ENCODE measurements at places on chromosomes 13 and 19. TPM values are rescaled to one million over a fixed set of nuclear protein-coding genes. Genes with fewer than 3 reads are reported as not detected.

DNA sequence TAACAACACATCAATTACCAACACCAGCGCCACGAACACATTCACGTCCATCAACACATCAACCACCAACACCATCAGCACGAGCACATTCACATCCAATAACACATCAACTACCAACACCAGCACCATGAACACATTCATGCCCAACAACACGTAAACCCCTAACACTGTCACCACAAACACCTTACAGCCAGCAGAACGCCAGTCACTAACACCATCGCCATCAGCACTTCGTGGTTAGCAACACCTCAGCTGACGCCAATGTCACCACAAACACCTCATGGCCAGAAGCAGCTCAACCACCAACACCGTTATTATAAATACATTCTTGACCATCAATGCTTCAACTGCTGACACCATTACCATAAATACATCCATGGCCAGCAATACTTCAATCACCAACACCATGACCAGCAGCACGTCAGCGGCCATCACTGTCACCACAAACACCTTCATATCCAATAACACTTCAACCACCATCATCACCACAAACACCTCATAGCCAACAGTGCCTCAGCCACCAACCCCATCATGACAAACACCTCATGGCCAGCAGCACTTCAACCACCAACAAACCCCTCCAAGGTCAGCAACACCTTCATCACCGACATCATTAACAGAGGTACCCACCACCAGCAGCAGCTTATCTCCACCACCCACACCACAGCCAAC lies 9.4 kb downstream of the FCER2 start:
- DNase-seq: no peak
- no peaks in the 10 kb centered on the region for H3K36me3 ChIP-seq
- H3K27me3 ChIP-seq: no peaks in the 10 kb centered on the region
- H3K4me1 ChIP-seq: no peaks in the 10 kb centered on the region
- H3K4me3 ChIP-seq: no peak overlapping the region

- no peak for DNase-seq
- H3K27ac ChIP-seq: no peak overlapping the region
- no peaks in the 10 kb centered on the region for H3K27me3 ChIP-seq
- H3K4me3 ChIP-seq: no peak overlapping the region
Observed at GRCh38 chr13:85564598-85564997, 234.6 kb downstream of the SLITRK6 start.

DNA sequence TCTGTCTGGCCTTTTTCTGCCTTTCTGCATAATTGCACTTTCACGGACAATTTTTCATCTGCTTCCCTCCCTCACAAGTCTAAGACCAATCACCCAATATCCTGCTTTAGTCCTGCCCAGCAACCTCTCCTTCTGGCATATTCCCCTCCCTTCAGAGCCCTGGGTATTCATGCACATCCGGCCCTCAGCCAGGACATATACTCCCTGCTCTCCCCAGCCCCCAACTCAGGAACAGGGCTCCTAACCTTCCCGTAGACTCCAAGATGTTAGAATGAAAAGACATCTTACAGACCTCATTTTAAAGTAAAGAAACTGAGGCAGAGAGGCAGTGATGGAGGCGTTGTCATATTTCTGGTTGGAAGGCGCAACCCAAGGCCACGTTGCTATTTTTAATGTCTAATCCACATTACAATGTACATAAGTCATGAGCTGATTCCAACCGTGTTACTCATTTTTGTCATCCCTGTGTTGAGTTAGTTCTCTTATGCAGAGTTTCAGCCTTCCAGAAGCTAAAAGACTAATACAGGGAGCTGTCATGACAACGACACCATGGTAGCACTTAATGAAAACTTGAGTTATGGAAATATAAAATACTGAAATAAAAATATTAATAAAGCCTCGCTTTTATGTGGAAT lies 209.2 kb downstream of the TSHZ3 start:
- DNase-seq: peak; percentile 92
- H3K4me3 ChIP-seq: 0 out of 2 replicates have a peak overlapping the region, but pooled peaks have one; percentile 4
- H3K4me1 ChIP-seq: peaks cover 47% of the 10 kb centered on the region
- H3K27me3 ChIP-seq: no peaks in the 10 kb centered on the region

The ZNF324B gene
- polyA plus RNA-seq: 3.0 TPM

The GJB6 gene
- polyA plus RNA-seq: not detected

DNA sequence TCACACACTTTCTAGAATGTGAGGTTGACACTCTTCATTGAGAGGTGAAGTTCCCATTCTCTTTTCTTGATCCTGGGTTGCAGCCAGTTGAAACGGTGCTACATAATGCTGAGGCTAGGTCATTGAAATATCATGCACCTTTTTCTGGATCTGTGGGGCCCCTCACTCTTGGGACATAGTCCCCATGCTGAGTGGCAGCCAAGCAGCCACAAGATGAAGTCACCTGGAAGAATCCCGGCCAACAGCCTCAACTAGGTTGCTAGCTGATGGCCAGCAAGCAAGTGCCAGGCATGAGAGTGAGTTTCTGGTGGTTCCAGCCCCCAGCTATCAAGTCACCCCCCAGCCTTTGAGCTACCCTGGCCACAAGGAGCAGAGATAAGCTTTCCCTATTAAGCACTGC lies 148.5 kb upstream of the TSHZ3 start:
- H3K36me3 ChIP-seq: no peaks in the 10 kb centered on the region
- H3K4me3 ChIP-seq: no peak overlapping the region
- no peak for DNase-seq
- peaks cover 19% of the 10 kb centered on the region for H3K27me3 ChIP-seq

DNA sequence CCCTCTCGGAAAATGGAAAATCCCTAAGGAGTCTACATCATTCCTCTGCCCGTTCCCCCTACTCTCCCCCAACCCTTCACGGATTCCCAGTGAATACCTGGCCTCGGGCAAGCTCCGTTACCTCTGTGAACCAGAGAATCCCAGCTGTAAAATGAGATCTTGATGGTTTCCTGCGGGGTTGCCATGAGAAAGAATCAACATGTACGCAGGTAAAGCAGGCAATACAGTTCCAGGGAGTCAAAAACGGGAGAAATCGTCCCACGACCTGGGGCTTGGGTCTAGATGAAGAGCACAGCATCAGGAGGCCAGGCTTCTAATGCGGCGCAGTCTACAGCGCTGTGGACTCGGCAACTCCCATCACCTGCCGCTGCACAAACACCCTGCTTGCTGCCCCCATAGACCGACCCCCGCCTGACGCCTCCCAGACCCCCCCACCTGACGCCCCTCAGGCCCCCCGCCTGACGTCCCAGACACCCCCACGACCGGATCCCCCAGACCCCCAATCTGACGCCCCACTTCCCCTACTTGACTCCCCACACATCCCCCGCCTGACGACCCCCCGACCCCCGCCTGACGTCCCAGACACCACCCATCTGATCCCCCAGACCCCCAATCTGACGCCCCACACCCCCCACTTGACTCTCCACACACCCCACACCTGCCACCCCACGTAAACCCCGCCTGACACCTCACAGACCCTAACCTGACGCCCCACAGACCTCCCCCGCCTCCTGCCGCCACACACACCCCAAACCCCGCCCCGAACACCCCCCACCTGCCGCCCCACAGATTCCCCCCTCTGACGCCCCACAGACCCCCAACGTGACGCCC lies 680 bp downstream of the LIG4 start:
- H3K4me1 ChIP-seq: peaks cover 33% of the 10 kb centered on the region
- DNase-seq: peak; percentile 48
- no peaks in the 10 kb centered on the region for H3K27me3 ChIP-seq
- peak overlapping the region; percentile 31 for H3K27ac ChIP-seq

The CATSPERD gene
- not detected for polyA plus RNA-seq

The ZNF77 gene
- polyA plus RNA-seq: 1.2 TPM

DNA sequence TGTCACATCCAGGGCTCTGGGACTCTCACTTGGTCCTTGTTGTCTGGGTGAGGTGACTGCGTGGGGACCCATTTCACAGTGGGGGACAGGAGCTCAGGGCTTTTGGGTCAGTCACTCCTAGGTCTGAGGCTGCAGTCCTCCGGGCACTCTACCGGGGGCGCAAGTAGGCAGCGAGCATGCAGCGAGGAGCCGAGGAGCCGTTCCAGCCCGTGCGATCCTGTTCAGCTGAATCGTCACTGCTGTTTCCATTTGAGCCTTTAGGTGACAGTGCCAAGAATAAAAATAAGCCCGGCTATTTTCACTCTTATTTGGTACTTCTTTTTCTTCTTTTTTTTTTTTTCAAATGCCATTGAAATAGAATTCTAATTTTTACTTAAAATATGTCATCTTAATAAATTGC lies 126.5 kb downstream of the ZNF536 start:
- no peaks in the 10 kb centered on the region for H3K27me3 ChIP-seq
- H3K27ac ChIP-seq: no peak overlapping the region
- peak; percentile 6 for DNase-seq

The LGALS14 gene
- not detected for polyA plus RNA-seq

- DNase-seq: no peak
- H3K4me1 ChIP-seq: no peaks in the 10 kb centered on the region
- no peaks in the 10 kb centered on the region for H3K27me3 ChIP-seq
- no peak overlapping the region for H3K27ac ChIP-seq
- no peak overlapping the region for H3K4me3 ChIP-seq
Observed at GRCh38 chr13:23739596-23739995, 149.6 kb downstream of the MIPEP start.

The LINGO3 gene
- polyA plus RNA-seq: not detected

DNA sequence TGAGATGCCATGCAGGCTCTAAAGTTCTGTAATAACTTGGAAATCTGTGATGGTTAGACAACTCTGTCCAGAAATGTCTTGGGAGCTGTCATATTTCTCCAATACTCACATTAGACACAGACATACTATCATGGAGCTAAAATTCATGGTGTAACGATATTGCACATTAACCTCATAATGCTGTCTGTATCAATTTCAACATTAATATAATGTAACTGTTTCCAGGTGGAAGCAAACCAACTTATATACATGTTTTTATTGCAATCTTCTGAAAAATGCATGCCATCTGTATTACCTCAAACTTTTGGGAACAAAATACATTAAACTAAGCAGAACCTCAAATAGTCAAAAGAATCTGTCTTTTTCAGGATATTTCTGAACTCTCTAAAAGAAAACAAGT lies 14.7 kb upstream of the SPART start:
- H3K4me3 ChIP-seq: no peak overlapping the region
- H3K27me3 ChIP-seq: no peaks in the 10 kb centered on the region
- peaks cover 7% of the 10 kb centered on the region for H3K4me1 ChIP-seq
- no peak overlapping the region for H3K27ac ChIP-seq
- no peak for DNase-seq

GRCh38 chr13:39494006-39494405 lies 109.0 kb downstream of the LHFPL6 start:
- DNase-seq: no peak
- no peaks in the 10 kb centered on the region for H3K27me3 ChIP-seq
- no peaks in the 10 kb centered on the region for H3K4me1 ChIP-seq
- no peak overlapping the region for H3K27ac ChIP-seq
- no peak overlapping the region for H3K4me3 ChIP-seq

DNA sequence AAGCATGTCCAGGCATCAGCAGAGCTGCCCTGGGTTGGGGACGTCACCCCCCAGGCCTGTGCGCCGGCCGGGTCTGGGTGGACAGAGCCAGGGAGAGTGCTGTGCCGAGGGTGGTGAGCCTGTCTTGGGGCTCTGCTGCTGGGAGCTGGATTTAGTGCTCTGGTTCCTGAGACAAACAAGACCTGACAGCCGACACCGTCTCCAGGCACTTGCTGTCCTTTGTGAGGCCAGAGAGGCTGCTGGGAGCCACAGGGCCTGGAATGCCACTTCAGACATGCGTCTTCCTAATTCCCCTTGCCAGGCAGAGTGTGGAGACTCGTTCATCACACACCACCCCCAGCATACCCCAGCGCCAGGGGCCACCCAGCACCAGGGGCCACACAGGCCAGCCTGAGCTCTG lies 165.8 kb downstream of the KDM4B start:
- H3K27ac ChIP-seq: no peak overlapping the region
- H3K4me1 ChIP-seq: no peaks in the 10 kb centered on the region
- no peaks in the 10 kb centered on the region for H3K27me3 ChIP-seq
